ENCODE measurements at places on chromosomes 3 and 15.
A peak's percentile ranks its signal among the peaks of the same experiment; 100 is the strongest.

- DNase-seq: peak; percentile 42
These were observed 755 bp downstream of the PTPN9 start for GRCh38 chr15:75578173-75578947.

DNA sequence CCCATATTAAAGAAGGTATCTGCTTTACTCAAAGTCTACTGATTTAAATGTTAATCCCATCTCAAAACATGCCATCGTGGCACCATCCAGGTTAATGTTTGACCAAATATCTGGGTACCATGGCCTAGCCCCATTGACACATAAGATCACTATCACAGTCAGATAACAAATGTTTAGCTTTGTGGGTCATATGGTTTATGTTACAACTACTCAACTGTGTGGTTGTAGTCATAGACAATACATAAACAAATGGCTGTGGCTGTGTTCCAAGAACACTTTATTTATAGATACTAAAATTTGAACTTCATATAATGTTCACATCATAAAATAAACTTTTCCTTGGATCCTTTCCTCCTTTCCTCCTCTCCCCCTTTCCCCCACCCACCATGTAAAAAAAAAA lies 9.8 kb upstream of the SNRPN start:
- no peak for DNase-seq

DNA sequence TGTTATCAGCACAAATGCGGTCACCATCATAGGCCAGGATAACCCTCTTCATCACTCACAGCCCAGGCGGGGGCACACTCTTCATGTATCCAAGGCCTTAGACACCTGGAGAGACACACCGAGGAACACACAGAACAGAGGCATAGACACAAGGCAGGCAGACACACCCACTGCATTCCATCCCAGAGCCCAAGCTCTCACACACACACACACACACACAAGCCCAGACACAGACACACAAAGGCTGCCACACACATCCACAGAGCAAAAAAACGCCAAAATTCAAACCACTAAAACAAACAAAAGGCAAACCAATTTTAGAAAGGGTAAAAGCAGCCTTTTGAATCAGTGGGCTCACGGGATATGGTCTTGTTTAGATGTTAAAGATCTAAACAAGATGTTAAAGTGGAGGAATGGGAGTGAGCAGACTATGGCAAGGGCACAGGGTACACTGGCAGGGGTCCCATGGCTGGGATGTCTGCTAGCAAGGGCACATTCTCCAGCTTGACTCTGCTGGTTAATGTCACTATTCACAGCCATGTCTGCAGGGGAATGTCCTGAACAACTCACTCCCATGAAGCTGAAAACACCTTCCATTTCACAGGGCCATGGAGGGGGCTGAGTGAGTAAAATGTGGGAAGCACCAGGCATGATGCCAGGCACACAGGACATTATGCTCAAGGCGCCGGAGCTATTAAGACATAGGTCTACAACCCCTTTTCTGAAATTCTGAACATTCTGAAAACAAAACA lies 14.9 kb upstream of the CRABP1 start:
- no peak for DNase-seq

DNA sequence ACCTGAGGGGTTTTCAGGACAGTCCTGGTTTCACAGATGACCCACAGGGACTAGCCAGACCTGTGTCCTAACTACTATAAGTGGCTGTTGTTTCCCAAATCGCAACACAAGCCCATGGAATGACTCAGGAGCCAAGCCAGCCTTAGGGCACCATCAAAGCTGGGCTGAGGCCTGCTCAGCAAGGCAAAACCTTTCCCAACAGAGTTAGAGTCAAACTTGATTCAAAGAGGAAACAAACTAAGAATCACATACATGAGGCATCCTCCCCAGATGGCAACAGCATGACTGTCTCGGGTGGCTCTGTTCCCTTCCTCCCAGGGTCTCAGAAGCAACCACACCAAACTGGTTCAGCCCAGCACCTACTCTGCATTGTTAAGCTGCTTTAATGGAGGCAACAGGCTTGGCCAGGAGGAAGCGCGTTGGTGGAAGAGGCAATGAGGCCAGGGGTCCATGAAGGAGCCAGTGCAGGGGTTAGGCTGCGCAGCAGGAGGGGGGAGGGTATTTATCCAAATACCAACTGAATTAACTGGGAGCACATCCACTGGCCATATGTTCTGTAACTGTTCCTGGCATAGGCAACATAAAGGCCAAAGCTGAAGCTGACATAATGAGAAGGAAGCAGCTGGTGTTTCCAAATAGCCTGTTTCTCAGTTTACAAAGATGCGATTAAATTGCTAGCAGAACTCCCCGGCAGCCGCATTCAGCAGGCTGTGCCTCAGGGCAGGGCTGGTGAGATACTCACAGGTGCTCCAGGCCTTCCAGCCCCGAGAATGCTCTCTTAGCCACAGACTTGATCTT lies 102.4 kb downstream of the LRIG1 start:
- DNase-seq: no peak

DNA sequence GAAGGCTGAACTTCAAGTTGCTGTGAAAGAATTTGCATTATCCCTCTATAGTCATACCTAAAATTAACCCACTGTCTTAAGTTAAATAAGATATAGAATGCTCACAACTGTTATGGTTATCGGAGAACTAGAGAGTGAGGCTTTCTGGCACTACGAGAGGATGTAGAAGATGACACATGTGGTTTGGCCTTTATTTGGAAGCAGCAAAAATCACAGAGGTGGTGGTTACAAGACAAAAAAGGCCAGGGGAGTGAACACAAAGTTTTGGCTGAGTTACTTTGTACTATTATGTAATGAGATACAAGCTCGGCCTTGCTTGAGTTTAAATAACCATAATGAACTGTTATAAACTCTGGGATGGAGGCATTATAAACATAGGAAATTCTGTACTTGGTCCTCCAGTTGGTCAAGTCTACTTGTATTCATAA lies 78.3 kb upstream of the ICE2 start:
- no peak for DNase-seq

DNA sequence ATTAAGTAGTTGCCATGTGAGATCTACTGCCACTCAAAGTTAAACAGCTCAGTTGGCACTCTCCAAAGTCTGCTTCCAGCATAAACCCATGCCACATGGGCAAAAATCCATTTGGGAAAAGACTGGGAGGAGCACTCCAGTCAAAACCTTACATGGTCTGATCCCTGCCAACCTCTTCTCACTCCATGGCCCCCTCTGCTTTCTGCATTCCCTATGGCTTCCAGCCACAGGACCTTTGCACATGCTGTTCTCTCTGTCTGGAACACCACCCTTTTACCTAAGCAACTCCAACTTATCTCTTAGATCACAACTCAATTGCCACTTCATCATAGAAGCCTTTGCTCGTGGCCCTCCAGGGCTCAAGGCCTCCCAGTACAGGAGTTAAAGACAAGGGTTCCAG lies 70.4 kb upstream of the WNT5A start:
- no peak for DNase-seq

DNA sequence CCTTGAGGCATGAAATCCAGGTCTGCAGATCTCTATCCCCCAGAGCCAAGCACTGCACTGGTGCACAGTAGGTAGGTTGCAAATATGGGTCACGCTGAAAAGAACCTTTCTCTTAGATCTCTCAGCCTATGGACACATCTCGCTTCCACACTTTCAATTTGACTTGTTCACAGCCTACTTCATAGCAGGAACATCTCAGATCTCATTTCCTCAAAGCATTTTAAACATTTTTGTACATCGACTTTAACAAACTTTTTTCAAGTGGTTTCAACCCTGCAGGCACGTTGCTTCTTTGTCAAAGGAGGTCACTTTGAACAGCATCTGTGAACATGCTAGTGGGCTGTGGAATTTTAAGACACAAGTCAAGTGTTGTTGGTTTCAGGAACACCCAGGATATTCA lies 76.0 kb downstream of the SLC12A8 start:
- DNase-seq: no peak

DNA sequence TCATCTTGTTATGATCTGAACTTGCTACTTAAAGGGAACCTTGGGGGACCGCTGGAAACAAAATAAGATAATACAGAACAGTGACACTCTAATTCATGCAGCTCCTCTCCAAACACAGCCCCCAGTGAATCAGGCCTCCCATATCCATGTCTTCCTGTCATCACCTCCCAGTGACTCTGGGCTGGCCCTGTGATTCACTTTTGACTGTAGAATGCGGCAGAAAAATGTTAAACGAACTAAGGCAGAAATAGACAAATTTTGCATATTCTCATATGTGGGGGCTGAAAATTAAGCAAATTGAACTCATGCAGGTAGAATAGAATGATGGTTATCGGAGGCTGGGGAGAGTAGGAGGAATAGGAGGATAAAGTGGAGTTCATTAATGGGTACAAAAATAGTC lies 20.2 kb upstream of the GADL1 start:
- no peak for DNase-seq

GRCh38 chr3:123026565-123027291 lies 835 bp downstream of the SEMA5B start:
- peak; percentile 47 for DNase-seq

GRCh38 chr15:94042180-94042928 lies 189.0 kb upstream of the MCTP2 start:
- no peak for DNase-seq

- DNase-seq: no peak
These were observed 183.9 kb downstream of the TPRG1 start for GRCh38 chr3:189355481-189356201.

DNA sequence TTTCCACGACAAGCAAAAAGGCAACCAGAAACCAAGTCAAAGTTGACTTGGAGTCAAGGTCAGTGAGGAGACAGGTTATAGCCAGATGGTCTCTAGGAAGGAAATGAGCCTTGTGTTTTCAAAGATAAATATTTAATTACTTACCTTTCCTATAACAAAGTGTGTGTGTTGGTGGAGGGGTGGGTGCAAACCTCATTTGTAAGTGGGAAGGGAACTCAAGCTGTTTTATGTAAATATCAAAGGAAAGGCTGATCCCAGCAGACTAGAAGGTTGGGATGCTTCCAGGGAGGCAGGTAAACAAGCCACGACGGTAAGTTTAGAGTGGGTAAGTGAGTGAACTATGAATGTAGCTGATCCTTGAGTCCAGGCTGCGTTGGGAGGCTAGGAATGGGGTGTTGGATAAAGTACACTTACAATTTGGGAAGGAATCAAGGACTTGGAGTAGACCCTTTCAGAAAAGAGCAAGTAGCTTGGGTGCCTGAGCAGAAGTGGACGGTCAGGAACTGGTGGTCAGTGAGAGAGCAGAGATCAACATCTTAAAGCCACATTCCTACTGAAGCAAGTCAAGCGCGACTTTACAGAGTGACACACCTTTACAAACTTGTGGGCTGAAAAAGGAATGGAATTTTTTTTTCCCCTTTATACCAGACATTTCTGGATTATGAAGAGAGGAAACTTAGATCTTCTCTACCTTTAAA lies 82.0 kb upstream of the TBL1XR1 start:
- DNase-seq: no peak

DNA sequence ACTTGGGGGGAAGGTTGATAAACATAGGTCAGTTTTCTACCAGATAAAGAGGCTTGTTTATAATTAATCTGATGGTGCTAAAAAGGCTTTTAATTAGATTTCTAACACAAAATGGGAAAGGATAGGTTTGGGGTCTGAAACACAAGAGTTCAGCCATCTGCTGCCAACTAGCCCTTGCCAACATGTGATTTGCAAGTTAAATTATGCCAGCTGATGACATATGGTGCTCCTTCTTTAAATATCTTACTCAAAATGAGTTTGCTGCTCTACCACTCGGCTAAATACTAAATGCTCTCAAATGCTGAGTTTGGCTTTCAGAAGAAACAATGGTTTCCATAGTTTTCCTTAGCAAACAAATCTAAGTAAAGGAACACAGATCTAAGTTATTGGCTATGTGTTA lies 557.8 kb upstream of the CCDC54 start:
- DNase-seq: no peak

- no peak for DNase-seq
These were observed 751.0 kb downstream of the VGLL3 start for GRCh38 chr3:86239946-86240345.

GRCh38 chr3:53168175-53168923 lies 7.3 kb downstream of the PRKCD start:
- no peak for DNase-seq

DNA sequence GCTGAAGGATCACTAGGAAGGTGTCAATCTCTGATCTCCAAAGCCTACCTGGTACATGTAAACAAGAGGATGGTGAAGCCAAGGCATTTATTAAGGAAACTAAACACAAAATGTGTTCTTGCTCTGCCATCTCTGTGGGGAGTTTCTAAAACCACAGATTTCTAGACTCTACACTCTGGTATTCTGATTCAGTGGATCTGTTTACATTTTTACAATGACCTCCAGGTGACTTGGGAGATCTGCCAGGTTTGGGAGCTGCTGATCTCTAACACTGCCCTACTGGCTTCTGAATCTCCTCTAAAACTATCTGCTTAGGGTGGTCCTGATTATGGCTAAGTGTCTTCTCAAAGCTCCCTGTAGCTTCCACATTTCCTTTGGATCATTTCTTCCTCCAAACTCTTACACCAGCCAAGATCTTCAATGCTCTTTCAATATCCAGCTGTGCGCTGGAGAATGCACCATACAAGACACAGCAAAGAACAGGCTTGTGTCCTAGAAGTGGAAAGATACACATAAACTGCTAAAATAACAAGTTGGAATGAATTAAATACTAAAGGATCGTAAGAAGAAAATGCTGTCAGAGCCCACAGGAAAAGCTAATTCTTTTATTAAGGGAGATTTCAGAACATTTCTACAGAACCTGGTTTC lies 72.7 kb downstream of the GREM1 start:
- no peak for DNase-seq

DNA sequence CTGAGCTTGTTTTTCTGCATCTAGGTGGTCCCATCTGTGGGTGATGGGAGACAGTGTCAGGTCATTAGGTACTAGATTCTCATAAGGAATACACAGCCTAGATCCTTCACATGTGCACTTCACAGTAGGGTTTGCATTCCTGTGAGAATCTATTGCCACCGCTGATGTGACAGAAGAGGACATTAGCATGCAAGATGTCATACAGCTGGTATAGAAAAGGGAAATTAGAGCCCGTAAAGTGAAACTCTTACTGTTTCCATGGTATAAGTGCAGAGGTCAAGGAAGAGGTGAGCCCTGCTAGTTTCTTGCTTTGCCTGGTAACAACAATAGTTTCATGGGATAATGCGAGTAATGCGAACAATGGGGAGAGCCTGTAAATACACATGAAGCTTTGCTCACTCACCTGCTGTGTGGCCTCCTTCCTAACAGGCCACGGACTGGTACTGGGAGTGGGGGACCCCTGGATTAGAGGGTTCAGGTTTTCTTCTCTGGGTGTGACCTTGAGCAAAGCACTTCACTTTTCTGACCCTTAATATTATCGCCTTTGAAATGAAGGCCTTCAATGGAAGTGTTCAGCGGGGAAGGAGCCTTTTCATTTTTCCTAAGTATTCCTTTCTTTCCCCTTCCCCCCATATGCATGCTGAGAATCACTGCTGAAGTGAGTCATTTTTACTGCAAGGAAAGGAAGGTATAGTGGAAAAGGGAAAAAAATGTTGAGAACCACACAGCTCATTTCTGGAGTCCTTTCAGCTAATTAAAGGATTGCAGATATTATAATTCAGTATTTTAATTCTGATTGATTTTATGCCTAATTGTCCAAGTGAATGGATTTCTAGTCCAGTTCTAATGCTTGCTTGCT lies 286.4 kb downstream of the UBE2E2 start:
- no peak for DNase-seq

Measured in left hindlimb (tissue), 1 donor.